Activated naive CD4-positive, alpha-beta T cell treated with anti-CD3 and anti-CD28 coated beads, Interleukin-2, amount 50 U/mL, for 72 hours (primary cell): ENCODE measurements at places on chromosomes 2 and 18.
A peak's percentile ranks its signal among the peaks of the same experiment; 100 is the strongest.

DNA sequence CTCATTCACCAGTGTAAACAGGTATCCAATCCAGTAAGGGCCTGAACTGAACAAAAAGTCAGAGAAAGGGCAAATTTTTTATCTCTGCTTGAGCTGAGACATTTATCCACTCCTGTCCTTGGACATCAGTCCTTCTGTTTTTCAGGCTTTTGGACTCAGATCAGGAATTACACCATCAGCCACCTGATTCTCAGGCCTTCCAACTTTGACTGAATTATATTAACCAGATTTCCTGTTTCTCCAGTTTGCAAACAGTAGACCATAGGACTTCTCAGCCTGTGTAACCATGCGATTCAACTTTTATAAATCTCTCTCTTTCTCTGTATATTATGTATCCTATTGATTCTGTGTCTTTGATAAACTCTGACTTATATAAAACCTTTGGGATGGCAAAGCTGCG is 289.3 kb upstream of the CDH2 start:
- DNase-seq = no peak

GRCh38 chr2:64996871-64997307 is 7.7 kb downstream of the SLC1A4 start:
- DNase-seq = no peak

- DNase-seq = no peak
These were observed 17.1 kb downstream of the KRCC1 start for GRCh38 chr2:88038263-88039105.

- DNase-seq = no peak
These were observed 563.9 kb downstream of the TMX3 start for GRCh38 chr18:68150961-68151360.

DNA sequence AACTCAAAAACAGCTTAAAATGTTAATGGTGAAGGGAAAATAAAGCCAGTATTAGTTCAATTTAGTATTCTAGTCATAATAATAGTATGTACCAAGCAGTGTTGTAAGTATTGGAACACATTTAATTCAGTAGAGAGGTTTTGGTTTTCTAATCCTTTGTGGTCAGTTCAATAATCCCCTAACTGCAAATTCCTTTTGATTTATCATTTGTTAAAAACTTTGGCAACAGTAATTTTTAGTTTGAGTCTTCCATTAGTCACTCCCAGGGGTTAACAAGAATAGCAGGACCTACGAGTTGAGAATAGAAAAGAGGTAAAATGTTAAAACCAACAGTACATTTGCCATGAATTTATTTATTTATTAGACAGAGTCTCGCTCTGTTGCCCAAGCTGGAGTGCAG is 10.7 kb downstream of the MRPL44 start:
- no peak for DNase-seq

GRCh38 chr2:154706660-154707059 is 8.2 kb downstream of the KCNJ3 start:
- no peak for DNase-seq

DNA sequence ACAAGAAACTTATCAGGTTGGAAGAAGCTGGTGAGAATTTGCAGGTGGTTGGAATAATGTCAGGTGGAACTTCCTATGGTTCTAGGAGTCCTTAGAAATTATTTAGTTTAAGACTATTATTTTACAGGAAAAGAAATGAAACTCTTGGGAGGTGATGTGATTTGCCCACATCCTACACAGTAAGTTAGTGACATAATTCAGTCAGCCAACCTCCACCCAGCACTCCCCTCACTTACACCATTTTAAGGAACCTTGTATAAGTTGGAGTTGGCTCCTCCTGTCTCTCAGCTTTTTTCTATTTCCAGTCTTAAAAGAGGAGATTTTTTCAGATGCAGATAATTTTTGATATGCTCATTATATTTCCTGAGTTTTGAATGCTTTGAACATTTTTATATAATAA is 86.4 kb downstream of the SKA1 start:
- no peak for DNase-seq

DNA sequence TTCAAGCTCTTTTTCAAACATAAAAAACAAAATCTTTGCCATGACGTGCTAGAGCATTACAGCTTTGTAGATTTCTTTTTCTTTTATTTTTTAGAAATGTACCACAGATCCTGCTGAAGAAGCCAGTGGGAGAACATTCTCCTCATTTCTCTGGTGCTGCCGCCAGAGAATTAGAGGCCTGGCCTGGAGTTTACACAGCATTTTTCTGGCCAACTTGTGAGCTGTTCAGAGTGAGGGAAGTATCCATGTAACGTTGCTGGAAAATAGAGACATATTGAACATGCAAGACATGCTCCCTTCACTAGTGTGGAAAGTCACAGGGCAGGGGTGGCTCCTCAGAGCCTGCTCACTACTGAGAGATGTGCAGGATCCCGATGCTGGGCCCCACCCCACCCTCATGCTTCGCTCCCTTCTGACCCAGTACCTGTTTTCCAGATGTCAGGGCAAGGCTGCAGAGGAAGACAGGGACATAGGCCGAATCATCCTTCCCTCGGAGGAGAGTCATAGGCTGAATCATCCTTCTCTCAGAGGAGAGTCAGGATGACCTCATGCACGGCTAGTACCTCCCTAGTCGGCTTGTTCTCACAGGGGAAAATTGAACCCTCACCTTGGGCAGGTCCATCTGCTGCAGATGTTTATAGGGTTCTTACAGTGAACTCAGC is 298.5 kb downstream of the INSIG2 start:
- no peak for DNase-seq

GRCh38 chr2:230614913-230615332 is 97.7 kb upstream of the CAB39 start:
- peak; percentile 57 for DNase-seq

- DNase-seq = no peak
These were observed 18.5 kb downstream of the DSG2 start for GRCh38 chr18:31516437-31516836.

DNA sequence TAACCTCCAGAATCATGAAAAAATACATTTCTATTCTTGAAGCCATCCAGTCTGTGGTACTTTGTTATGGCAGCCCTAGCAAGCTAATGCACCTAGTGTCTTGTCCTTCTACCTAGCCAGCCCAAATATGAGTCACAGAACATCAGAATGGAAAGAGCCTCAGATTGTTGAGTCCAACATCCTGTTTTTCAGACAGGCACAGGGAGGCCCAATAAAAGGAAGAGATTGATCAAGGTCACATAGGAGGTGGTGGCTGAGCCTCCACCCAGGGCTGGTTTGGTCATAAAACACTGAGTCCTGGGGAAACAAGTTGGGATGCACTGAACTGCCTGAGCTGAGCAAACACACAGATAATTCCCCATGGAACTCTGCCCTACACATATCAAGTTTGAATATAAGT is 195.5 kb downstream of the TTC32 start:
- DNase-seq = no peak

- DNase-seq = no peak
These were observed 5.1 kb upstream of the SMAD7 start for GRCh38 chr18:48955830-48956261.

DNA sequence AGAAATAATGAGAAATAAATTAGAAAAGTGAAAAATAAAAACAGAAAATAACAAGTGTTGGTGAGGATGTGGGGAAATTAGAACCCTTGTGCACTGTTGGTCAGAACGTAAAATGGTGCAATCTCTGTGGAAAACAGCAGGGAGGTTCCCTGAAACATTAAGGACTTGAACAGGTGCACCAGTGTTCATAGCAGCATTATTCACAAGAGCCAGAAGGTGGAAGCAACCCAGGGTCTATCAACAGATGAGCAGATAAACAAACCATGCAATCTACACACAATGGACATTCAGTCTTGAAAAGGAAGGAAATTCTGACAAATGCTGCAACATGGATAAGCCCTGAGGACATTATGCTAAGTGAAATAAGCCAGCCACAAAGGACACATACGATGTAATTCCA is 58.2 kb upstream of the TFCP2L1 start:
- no peak for DNase-seq

DNA sequence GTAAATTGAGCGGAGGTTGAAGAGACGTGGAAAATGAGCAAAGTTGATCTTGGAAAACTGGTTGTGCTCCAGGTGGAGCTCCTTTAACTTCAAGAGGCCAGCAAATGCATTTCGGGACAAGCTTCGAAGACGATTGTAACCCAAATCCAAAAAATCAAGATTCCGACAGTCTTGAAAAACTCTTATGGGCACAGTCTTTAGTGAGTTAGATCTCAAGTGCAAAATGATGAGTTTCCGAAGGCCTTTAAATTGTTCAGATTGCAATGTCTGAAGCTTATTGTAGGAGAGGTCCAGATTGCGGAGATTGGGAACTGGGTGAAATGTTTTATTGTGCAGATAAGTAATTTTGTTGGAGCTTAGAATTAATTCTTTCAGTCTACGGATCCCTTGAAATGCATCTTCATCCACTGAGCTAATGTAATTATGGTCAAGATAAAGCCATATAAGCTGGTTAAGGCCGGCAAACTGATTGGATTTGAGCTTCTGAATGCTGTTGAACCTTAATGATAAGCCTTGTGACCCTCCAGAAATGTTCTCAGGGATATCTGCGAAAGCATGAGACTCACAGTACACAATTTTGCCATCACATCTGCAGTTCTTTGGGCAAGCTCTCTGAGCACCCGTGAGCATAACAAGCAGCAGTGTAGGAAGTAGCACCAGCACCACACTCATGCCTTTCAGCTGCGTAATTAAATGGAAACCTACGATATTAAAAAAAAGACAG is 2.9 kb downstream of the LRRTM4 start:
- no peak for DNase-seq

DNA sequence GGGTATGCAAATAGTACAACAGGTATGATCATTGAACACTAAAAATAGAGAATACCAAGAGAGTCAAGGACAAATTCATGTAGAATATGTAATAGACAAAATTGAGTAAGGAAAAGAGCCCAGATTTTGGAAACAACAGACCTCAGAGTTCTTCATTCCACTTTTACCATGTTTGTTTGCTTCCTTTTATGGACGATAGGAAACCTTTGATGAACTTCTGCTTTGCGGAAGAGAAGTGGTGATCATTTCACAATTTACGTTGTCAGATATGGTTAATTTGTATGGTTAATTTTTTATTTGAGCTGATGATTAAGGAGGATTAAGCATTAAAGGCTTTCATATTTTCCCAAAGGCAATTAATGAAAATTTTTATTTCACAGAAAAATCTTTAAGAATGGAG is 16.3 kb downstream of the MARCHF7 start:
- no peak for DNase-seq

- DNase-seq = no peak
These were observed 1.7 kb downstream of the HNRNPLL start for GRCh38 chr2:38600921-38601455.

GRCh38 chr2:47269316-47270232 is 114.5 kb upstream of the STPG4 start:
- no peak for DNase-seq

DNA sequence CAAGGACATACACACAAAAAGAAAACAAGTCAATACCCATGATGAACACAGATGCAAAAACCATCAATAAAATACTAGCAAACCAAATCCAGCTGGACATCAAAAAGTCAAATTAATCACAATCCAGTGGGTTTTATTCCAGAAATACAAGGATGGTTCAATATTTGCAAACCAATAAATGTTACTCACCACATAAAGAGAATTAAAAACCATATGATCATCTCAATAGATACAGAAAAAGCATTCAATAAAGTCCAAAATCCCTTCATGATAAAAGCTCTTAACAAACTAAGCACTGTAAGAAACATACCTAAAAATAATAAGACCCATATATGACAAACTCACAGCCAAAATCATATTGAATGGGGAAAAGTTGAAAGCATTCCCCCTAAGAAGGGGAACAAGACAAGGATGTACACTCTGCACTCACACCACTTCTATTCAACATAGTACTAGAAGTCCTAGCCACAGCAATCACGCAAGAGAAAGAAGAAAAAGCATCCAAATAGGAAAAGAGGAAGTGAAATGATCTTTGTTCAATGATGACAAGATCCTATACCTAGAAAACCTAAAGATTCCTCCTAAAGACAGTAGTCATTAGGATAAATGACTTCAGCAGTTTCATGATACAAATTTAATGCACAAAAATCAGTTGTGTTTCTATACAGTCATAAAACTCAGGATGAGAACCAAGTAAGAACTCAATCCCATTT is 62.6 kb downstream of the TRAPPC8 start:
- DNase-seq = no peak

GRCh38 chr2:43119303-43119702 is 107.1 kb downstream of the ZFP36L2 start:
- DNase-seq = no peak

- DNase-seq = no peak
These were observed 257.2 kb downstream of the CYRIA start for GRCh38 chr2:16408331-16409005.

DNA sequence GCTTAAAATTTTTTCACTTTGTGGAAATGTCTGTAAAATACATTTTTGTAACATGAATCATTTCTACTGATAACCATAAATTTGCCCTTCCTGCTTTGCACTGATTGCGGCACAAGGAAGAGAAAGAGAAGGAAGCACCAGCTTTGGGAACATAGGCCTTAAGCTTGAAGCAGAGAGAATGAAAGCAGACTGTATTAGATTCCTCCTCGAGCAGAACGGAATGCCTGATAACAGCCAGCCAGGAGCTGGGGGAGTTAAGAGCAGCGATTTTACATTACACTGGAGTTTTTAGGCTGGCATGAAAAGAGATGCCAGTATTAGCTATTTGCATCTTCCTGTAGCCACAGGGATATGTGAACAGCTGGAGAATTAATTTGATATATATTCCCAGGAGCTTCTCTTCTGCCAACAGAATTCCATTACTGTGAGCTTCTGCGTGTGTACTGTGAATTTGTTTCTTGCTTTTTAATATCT is 33.5 kb downstream of the CRIM1 start:
- no peak for DNase-seq

DNA sequence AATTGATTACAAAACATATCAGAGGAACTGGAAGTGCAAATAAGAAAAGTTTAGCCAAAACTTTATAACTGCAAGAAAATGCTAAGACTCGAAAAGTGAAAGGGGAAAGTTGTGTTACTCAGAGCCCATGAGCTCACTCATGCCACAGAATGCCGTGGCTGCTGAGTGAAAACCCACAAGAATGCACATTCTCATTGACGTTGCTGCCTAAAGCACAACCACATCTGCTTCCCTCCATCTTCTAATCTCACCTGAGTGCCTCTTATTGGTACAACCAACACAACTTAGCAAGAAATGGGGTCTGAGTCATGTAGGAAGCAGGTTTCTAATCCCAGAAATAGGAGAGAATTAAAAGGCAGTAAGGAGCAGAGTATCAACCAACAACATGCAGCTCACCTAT is 259.7 kb downstream of the LNPK start:
- no peak for DNase-seq
